Stimulated activated CD8-positive, alpha-beta memory T cell treated with anti-CD3 and anti-CD28 coated beads, Interleukin-2, amount 100 ng/mL, for 1 hour (primary cell): ENCODE measurements at places on chromosomes 13 and 19.

- DNase-seq, result no peak
These were observed 361.9 kb downstream of the TBC1D4 start for GRCh38 chr13:75120085-75120484.

DNA sequence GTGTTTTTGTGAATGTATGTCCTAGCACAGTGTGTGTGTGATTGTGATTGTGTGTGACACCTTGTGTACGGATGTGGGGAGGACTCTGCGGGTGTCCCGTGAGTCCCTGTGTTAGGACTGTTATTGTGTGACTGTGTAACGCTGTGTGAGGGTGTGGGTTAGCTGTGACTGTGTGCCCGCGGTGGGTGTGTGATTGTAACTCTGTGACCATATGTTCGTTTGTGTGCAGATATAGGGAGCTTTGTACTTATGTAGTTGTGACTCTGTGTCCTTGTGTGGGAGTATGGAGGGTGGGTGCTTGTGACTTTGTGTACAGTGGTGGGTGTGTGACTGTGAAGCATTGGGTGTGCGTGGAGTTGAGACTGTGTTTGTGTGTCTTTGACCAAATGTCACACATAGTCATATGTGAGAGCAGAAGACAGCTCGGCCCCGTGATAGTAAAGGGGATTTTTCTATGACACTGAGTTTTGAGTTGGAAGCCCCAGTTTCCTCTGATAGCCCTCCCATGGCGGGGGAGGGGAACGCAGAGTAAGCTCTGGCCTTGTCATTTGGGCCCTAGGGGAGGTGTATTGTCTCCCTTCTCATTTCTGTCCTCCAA, 949 bp upstream of the ZNF260 start:
- DNase-seq, result no peak

- no peak for DNase-seq
These were observed 20.7 kb downstream of the CEBPG start for GRCh38 chr19:33394006-33394722.

- no peak for DNase-seq
These were observed 32.3 kb upstream of the MATK start for GRCh38 chr19:3818466-3818865.

DNA sequence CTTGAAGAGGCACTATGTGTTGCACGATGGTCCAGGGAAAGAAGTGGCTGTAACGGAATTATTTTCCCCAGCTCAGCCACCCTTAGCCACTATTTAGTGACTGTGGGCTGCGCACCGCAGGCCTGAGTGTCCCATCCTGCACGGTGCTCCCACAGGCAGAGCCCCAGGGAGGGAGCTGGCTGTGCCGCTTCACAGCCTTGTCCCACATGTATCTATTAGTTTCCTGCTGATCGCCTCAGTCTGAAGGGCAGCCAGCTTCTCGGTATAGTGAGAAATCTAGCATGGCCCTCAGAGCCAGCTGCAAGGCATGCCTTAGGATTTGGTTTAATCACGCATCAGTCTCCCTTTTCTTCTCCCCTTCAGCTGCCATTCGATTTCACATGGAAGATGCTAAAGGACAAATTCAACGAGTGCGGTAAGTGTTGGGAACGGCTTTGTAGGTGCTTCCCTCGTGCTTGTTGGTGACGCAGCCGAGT, 15.7 kb downstream of the PRAM1 start:
- no peak for DNase-seq

DNA sequence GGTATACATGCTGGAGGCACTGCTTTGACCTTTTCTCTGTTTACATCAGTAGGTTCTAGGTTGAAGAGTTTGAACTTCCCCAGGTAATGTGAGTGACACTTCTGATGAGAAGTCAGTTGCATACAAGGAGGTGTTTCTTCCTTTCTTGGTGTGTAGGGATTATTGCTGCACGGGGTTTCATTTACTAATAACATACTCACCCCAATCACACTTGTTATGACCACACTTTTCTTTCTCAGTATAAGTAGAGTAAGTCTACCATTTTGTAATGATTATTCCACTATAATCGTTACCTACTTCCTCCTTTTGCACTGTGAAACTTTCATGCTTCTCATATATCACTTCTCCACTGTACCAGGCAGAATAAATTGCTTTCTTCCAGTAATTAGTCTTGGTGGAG, 138.0 kb downstream of the TNFSF13B start:
- no peak for DNase-seq

GRCh38 chr13:90447034-90447733, 900.3 kb upstream of the MIR17HG start:
- DNase-seq, result no peak

GRCh38 chr19:19427944-19428343, 22.5 kb downstream of the GATAD2A start:
- DNase-seq, result no peak

DNA sequence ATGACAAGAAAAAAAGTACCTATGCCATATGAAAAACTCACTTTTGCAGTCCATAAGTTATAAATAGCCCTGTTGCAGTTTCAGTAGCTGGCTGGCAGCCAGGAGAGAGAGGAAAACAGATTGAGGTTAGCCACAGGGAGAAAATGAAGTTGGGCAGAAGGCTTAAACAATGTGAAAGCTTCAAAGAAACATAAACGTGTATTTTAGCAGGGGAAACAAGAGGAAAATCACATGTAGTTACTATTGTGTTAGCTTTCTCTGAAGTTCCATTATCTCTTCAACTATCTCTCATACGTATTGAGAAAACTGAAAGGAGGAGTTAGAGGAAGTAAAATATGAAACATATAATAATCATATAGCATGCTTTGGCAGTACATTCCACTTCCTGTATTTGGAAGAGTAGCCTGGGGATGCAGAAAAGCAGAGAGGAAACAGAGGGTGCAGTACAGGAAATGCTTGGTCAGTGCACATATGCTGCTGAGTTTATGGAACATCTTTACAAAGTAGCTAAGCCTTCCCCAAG, 1551.1 kb downstream of the EFNB2 start:
- no peak for DNase-seq

- DNase-seq, result no peak
These were observed 45.0 kb downstream of the SLC15A1 start for GRCh38 chr13:98707281-98707999.

GRCh38 chr13:46160471-46161066, 21.4 kb downstream of the LCP1 start:
- no peak for DNase-seq

GRCh38 chr19:29326849-29327840, 114.2 kb upstream of the UQCRFS1 start:
- DNase-seq, result no peak

DNA sequence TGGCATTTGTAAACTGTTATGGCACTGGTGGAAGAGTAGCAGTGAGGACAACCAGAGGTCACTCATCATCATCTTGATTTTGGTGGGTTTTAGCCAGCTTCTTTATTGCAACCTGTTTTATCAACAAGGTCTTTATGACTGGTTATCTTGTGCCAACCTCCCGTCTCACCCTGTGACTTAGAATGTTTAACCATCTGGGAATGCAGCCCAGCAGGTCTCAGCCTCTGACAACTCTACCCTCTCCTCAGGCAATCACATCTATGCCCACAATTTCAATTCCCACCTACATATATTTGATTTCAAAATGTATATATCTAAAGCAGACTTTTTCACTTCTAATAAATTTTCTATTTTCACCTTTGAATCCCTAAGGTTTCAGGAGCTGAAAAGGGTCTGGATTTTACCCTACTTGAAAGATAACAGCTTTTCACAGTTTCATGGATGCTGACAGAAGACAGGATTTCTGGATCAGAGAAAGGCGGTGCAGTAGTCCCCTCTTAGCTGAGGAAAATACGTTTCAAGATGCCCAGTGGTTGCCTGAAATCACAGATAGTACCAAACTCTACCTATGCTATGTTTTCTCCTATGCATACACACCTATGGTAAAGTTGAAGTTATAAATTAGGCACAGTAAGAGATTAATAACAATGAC, 1171.8 kb downstream of the DIAPH3 start:
- no peak for DNase-seq

DNA sequence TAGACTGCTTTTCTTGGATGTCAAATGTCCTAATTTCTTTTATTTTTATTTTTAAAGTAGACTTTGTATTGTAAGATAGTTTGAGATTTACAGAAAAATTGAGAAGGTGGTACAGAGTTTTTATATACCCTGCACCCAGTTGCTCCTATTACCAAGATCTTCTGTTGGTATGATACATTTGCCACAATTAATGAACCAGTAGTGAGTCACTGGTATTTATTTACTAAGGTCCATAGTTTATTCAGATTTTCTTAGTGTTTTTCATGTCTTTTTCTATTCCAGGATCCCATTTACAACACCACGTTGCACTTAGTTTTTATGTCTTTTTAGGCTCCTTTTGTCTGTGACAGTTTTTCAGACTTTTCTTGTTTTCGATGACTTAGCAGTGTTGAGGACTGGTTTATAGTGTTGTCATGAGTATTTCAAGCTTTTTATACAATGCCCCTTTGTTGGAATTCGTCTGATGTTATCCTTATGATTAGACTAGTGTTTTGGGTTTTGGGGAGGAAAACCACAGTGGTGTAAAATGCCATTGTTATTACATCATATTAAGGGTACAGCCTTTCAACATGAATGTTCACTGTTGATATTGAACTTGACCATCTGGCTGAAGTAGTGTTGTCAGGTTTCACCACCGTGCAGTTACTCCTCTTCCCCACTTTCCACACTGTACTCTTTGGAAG, 35.9 kb downstream of the COG3 start:
- DNase-seq, result no peak

DNA sequence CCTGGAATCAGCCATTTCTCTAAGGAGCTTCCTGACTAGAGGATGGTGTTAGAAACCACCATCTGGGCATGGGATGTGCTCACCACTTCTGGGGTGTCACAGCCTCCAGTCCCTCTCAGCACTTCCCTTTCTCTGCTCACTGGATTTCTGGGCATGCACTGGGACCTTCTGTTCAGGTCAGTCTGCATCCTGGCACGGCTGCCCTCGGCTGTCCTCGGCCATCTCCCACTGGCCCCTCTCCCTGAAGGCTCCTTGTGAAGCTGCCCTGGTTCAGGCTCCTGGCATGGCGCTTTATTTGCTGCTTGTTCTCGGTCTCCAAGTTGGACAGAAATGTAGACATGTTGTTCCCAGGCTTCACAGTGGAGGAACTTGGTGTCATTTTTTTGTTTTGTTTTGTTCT, 60.0 kb downstream of the TEX29 start:
- DNase-seq, result no peak

GRCh38 chr13:49400755-49401659, 42.9 kb downstream of the CAB39L start:
- DNase-seq, result no peak

- DNase-seq, result no peak
These were observed at the start of gene MIDN for GRCh38 chr19:1248139-1248785. TSS of gene MIDN (plus strand) at chr19:1248583. CDS start at chr19:1250297, 1,714 bp downstream.

- no peak for DNase-seq
These were observed 18.6 kb downstream of the ZNF816 start for GRCh38 chr19:52943884-52944643.

- DNase-seq, result no peak
These were observed 9.6 kb downstream of the PEPD start for GRCh38 chr19:33512021-33512420.

DNA sequence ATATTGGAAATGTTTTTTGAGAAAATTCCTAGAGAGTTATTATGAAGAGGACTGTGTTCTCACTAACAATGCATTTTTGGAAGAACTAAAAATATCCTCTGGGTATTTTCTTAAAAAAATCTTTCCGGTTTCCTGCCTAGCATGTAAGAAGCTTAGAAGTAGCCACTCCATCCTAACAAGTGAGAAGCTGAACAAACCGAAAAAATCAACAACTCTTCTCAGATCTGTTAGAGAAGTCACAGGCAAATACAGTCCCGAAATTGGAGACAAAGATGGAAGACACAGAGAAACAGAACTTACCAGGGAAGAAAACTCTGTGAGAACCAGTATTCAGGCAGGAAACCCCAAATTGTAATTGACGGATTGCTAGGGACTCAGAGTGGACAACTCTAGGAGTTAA, 173.0 kb downstream of the KLF12 start:
- DNase-seq, result no peak

- DNase-seq, result no peak
These were observed 46.5 kb upstream of the GTF2F2 start for GRCh38 chr13:45073809-45074208.

- no peak for DNase-seq
These were observed 361.6 kb downstream of the COG6 start for GRCh38 chr13:40016953-40017660.

DNA sequence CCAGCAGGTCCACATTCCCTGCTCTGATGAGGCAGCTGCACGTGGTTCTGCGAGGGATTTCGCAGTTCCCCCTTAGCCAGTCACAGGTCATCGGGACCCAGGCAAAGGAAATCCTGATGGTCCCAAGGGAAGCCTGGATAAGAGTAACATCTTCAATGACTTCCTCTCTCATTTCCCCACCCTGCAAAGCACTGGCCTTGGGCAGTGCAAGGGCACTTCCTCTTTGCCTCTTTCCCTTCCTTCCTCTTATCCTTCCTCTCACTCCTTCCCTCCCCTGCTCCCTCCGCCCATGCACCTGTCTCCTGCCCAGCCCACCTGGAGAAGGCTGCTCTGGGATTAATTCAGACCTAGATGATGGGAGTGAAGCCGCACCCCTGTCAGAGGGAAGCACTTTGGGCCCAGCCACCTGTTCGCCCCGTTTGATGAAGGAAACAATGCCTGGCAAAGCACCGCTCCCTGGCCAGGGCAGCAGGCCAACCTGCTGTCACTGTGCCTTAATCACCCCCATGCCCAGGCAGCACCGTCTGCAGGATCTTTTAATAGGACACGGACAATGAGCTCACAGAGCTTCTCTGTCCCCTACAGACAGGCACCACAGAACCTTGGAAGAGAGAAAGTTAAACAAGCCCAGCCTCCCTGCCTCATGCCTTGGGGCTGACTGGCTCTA, 113.5 kb upstream of the PABPC3 start:
- no peak for DNase-seq

DNA sequence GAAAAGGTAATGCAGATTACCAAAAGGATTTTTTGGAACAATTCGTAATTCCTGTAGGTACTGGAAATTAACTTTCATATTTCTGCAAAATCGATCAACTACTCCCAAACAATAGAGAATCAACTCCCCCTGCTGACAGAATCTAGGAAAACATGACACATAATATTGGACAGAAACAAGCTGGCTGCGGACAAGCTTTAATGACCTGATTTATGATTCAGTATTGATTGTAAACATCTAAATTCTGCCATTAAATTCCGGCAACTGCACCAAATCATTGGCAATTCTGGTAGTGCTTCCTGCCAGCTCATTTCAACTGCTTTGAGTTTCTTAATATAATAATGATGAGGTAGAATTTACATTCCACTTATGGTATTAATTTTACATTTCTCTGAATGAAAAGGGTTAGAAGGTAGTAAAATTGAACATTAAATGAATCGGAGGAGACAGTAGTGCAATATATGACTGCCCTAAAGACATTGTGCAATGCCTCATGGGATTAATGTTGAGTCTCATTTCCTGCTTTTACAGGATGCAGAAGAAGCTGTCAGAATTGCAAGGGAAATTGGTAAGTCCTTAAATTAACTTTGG, 146.5 kb downstream of the PCCA start:
- DNase-seq, result no peak

- DNase-seq, result no peak
These were observed 119.2 kb upstream of the IPO5 start for GRCh38 chr13:97834250-97834649.

GRCh38 chr13:46644816-46645215, 91.8 kb downstream of the LRCH1 start:
- DNase-seq, result no peak

- no peak for DNase-seq
These were observed 362.3 kb downstream of the COG6 start for GRCh38 chr13:40017662-40018262.

- DNase-seq, result no peak
These were observed 287.2 kb downstream of the FOXO1 start for GRCh38 chr13:40379196-40379595.
